ENCODE measurements at places on chromosomes 2 and 18. TPM values are rescaled to one million over a fixed set of nuclear protein-coding genes. Genes with fewer than 3 reads are reported as not detected.

The TPRKB gene
- total RNA-seq = 20.0 TPM

The UGT1A3 gene
- not detected for total RNA-seq

The LOXHD1 gene
- not detected for total RNA-seq

The CRYBA2 gene
- not detected for total RNA-seq

The DSC3 gene
- total RNA-seq = not detected

The FBXO15 gene
- 0.90 TPM for total RNA-seq

The SCN2A gene
- total RNA-seq = not detected

The ASAP2 gene
- not detected for total RNA-seq

The MYO5B gene
- not detected for total RNA-seq

The CD8B2 gene
- total RNA-seq = 0.10 TPM

The LCT gene
- total RNA-seq = 0.50 TPM
